ENCODE measurements at places on chromosomes 2 and 18. TPM values are rescaled to one million over a fixed set of nuclear protein-coding genes. Genes with fewer than 3 reads are reported as not detected.

- DNase-seq: no peak
Observed at GRCh38 chr2:42809131-42809818, 16.9 kb upstream of the HAAO start.

DNA sequence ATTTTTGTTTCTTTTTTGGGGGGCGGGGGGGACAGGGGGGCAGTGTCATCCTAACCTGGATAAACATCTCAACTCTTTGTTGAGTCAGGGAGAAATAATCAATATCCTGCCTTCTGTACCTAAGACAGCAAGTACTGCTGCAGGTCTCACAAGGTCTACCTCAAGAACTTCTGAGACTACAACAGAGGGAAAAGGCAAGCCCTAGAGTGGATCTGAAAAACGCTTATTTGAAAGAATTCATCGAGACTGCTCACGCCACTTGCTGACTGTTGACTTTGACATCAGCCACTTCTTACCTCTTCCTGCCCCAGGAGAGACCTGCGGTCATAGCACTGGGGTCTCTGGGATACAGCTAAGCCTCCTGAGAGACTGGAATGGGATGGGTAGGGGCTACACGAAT lies 8.4 kb downstream of the HDLBP start:
- DNase-seq: no peak

- DNase-seq: no peak
Observed at GRCh38 chr2:189608170-189608569, 27.6 kb upstream of the SLC40A1 start.

The BUB1 gene
- 66.1 TPM for total RNA-seq

All from Calu3 (cell line).